ENCODE measurements at places on chromosomes 1 and 21.
A peak's percentile ranks its signal among the peaks of the same experiment; 100 is the strongest.

DNA sequence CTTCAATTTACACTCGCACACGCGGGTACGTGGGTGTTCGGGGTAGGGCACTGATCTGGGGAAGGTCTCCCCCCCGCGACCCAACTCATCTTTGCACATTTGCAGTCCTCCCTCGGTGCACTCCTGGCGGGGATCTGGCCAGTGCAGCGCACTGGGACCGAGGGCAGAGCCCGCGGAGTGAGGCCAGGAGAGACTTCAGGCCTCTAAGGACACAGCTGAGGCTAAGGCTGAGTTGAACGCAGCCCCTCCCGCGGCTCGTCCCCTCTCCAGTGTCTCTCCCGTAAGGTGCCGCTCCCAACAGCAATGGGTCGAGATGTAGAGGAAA is 936 bp upstream of the NCAM2 start:
- no peaks in the 10 kb centered on the region for H3K4me1 ChIP-seq
- no peak for DNase-seq
- H3K27me3 ChIP-seq = peaks cover 8% of the 10 kb centered on the region

DNA sequence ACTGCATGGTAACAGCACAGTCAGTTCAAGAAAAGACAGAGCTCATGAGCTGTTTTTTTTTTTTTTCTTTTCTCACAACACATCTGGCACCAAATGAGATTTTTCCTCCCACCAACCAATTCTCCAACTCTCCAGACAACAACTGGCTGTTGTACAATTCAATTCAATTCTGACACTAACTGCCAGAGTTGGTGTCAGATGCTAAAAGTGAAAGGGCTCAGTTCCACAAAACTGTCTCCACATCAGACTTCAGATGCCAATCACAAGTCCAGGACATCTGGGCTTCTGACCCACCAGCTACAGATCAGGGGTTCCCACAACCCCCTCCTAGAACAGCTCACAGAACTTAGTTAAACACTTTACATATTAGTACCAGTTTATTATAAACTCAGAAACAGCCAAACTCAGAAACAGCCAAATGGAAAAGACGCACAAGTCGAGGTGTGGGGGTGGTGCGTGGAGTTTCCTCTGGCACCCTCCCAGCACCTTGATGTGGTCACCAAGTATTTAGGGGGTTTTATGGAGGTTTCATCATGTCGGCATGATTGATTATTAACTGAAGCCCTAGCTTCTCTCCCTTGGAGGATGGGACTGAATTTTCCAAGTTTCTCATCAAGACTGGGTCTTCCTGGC is 39.2 kb upstream of the LRRC8D start:
- H3K4me1 ChIP-seq = no peaks in the 10 kb centered on the region
- H3K36me3 ChIP-seq = no peaks in the 10 kb centered on the region
- no peak overlapping the region for H3K27ac ChIP-seq
- no peaks in the 10 kb centered on the region for H3K27me3 ChIP-seq
- no peak for DNase-seq
- no peak overlapping the region for H3K4me3 ChIP-seq

GRCh38 chr1:74699331-74699730 is 25.7 kb upstream of the ERICH3 start:
- H3K27me3 ChIP-seq = no peaks in the 10 kb centered on the region
- H3K4me3 ChIP-seq = no peak overlapping the region
- no peak for DNase-seq
- H3K4me1 ChIP-seq = no peaks in the 10 kb centered on the region

DNA sequence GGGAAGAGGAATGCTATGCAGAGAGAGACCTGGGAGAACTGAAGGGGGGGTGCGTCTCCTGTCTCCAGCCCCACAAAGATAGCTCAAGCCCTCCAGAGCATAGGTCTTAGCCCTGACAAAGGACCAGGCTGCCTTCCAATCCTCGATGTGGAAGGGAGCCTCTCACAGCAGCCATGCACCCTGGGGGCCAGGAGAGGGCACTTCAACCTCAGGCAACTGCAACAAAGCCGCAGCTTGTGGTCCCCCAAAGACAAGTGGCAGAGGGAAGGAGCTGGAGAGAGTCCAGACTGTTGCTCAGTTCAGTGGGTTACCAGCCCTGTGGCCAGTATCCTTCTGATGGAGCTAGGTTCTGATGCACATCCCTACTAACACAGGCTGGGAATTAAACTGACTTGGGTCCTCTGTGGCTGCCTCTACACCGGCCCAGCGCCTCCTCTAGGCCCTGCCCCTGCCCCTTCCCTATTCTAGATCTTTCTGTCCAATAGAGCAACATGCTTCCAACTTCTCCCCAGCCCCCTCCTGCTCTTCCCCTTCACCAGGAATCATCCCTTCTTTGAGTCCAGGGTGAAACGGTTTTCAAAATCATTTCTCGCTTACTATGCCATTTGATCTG is 100.7 kb upstream of the SPATA6 start:
- no peaks in the 10 kb centered on the region for H3K4me1 ChIP-seq
- no peaks in the 10 kb centered on the region for H3K36me3 ChIP-seq
- H3K27ac ChIP-seq = no peak overlapping the region
- no peaks in the 10 kb centered on the region for H3K27me3 ChIP-seq
- DNase-seq = peak; percentile 17

DNA sequence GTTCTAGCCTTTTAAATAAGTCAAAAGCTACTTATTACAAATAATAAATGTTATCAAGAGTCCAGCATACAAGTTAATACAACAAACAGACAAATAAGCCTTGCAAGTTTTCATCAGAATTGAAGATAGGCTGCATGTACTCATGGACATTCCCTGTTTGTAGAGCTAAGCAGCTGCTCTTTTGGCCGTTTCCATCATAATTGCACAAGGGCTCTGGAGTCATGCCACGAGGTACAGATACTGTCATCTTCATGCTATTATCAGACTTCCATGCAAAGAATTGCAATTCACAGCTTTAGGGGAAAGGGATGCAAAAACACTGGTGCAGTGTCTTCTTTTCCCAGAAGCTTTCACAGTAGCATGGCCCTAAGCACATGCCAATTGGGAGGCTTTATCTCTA is 52.8 kb upstream of the TBX15 start:
- H3K27me3 ChIP-seq = no peaks in the 10 kb centered on the region
- H3K4me3 ChIP-seq = no peak overlapping the region
- H3K27ac ChIP-seq = no peak overlapping the region
- no peaks in the 10 kb centered on the region for H3K36me3 ChIP-seq
- peak; percentile 28 for DNase-seq

DNA sequence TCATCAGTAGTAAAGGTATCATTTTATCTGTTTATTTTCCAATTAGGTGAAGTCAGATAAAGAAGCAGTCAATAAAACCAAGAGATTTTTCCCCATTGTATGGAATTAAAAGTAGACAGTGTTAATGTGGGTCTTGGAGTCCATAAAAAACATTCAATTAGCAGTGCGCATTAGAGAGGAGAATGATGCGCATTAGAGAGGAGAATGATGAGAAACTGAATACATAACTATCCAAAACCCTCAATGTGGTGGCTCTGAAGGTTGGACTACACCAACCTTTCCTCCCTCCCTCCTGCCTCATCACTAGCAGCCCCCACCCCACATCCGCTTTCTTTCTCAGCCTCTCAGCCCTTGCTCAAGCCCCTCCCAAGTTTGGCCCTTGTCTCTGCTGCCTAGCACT is 99.5 kb downstream of the DAB1 start:
- no peak overlapping the region for H3K27ac ChIP-seq
- H3K27me3 ChIP-seq = no peaks in the 10 kb centered on the region
- H3K36me3 ChIP-seq = no peaks in the 10 kb centered on the region
- DNase-seq = no peak

- DNase-seq = no peak
- H3K4me1 ChIP-seq = no peaks in the 10 kb centered on the region
- no peak overlapping the region for H3K27ac ChIP-seq
- no peaks in the 10 kb centered on the region for H3K27me3 ChIP-seq
These were observed 51.8 kb downstream of the ANGPTL1 start for GRCh38 chr1:178819123-178819522.

DNA sequence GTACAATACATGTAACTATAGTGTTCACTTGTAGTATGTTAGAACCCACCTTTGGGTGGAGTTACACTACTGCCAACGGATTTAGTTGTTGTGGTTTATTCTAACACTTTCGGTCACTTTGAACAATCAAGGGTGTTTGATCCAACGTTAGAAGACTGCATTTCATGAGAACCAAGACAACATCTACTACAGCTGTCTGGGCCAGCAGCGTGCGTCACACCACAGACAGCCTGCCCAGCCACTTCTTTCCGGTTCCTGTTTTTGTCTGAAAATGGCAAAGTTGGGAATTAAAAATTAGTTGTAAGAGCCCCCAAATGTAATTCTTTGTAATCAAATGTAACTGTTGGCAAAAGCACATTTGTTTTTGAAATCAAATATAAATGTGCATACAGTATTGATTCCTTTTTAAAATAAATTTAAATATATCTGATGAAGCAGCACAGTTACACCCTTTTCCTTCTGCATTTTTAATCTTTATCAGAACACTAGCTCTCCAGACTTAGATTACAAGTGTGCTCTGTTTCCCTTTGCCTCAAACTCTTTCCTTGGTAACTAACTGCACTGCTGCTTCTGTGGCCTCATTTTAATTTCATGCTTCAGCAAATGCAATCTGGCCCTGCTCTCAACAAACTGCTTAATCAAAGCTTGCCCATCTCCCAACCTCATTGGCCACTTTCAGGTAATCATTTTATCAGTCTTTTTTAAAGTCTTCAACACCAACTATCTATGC is 86.6 kb upstream of the DPH5 start:
- no peaks in the 10 kb centered on the region for H3K4me1 ChIP-seq
- no peaks in the 10 kb centered on the region for H3K36me3 ChIP-seq
- DNase-seq = no peak
- no peaks in the 10 kb centered on the region for H3K27me3 ChIP-seq
- no peak overlapping the region for H3K4me3 ChIP-seq

DNA sequence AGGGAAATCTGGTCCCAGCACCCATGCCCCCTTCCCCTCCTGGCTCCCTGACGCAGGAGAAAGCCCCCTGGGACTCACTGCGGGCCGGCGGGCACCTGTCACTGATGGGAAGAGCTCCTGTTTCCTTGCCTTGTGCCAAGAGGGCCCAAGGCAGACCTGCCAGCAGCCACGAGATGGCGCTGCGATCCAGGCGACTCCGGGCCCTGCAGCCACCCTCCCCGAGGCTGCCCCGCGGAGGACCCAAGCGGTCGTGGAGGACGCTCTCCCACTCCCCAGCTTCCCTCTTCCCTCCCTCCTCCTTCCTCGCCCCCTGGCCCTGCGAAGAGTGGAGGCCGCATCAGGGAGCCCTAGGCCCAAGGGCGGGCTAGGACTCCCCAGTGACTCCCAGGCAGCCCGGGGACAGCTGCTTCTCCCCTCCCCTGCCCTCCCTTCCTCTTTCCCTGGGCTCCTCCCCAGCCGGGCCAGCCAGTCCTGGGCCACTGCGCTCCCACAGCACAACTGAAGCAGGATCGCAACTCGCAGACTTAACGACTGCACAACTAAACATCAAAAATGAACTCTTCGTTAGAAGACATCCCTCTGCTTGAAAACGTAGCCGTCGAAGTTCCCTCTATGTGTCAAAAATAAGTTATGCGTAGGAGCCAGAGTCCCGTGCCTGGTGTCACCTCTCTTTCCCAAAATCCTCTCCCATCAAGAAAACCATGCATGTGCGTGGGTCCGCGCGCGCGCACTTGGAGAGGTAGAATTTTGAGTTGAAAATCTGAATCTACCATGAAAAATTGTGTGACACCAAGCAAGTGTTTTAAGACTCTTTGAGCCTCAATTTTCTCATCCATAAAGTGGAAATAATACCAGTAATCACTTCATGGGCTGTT is 34.2 kb downstream of the BATF3 start:
- DNase-seq = peak; percentile 82
- peaks cover 4% of the 10 kb centered on the region for H3K4me1 ChIP-seq
- no peaks in the 10 kb centered on the region for H3K27me3 ChIP-seq
- peak overlapping the region; percentile 38 for H3K4me3 ChIP-seq
- H3K36me3 ChIP-seq = no peaks in the 10 kb centered on the region
- peak overlapping the region; percentile 46 for H3K27ac ChIP-seq

DNA sequence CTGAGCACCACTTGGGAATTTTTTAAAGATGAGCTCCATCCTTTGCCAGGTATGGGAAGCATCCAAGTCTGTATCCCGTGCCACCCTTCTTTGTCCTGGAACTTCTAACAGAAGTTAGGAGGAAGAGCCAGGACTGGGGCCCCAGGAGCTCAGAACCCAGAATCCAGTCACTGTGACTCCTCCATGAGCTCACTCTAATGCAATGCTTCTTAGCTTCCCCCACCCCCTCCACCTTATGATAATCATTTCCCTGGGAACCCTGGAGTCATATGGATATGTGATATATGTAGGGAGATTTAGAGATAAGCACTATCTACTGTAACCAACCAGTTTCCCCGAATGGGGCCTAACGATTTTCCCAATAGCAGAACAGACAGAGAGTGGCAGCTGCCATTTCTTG is 758 bp upstream of the SPRR5 start:
- no peaks in the 10 kb centered on the region for H3K27me3 ChIP-seq
- H3K4me1 ChIP-seq = no peaks in the 10 kb centered on the region
- no peaks in the 10 kb centered on the region for H3K36me3 ChIP-seq
- no peak overlapping the region for H3K27ac ChIP-seq
- H3K4me3 ChIP-seq = no peak overlapping the region
